ENCODE measurements at places on chromosomes 2 and 18.

GRCh38 chr18:54662986-54663385 is 71.9 kb downstream of the DYNAP start:
- no peak for DNase-seq

- no peak for DNase-seq
Observed at GRCh38 chr2:25257931-25258846, 83.5 kb downstream of the DNMT3A start.

GRCh38 chr2:48590017-48590416 is 27.6 kb upstream of the GTF2A1L start:
- DNase-seq = no peak

DNA sequence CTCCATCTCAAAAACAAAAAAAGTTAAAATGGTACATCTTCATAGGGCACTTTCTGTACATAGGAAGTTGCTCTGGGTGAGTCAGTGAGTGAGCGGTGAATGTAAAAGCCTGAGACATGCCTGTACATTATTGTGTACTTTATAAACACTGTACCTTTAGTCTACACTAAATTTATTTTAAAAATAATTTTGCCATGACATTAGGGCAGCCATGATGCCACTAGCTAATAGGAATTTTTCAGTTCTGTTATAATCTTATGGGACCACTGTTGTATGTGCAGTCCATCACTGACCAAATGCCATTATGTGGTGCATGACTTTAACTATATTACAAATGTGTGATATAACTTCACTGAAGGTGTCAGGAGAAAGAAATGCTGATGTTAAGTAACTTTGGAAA is 11.0 kb upstream of the TXNDC2 start:
- no peak for DNase-seq

GRCh38 chr2:178208817-178209216 is 14.5 kb downstream of the OSBPL6 start:
- no peak for DNase-seq

GRCh38 chr18:59282341-59282740 is 9.1 kb upstream of the RAX start:
- no peak for DNase-seq

DNA sequence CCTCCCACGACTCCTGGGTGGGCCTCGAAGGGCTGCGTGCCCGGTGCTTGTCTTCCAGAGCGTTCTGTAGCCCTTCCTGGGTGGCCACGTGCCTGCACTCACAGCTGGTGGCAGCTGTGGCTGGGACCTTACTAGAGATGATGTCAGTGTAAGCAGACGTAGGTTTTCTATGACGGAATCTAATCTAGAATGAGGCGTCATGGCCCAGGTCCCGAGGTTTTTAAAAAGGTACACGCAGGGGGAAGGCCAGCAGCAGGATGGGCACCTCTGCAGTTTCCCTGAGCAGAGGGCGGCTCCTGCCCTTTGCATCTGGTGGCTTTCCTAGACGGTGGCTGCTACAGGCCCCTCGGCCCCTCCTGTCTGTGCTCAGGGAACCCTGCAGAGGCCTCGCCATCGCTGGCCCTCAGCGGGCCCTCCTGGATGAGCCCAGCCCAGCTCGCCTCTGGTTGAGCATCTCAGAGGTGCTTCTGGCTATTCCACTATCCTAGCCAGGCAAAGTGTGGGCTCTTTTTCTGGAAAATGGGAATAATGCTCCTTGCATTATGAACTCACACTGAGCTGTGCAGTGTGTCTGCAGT is 49.6 kb upstream of the PXDN start:
- peak; percentile 49 for DNase-seq

DNA sequence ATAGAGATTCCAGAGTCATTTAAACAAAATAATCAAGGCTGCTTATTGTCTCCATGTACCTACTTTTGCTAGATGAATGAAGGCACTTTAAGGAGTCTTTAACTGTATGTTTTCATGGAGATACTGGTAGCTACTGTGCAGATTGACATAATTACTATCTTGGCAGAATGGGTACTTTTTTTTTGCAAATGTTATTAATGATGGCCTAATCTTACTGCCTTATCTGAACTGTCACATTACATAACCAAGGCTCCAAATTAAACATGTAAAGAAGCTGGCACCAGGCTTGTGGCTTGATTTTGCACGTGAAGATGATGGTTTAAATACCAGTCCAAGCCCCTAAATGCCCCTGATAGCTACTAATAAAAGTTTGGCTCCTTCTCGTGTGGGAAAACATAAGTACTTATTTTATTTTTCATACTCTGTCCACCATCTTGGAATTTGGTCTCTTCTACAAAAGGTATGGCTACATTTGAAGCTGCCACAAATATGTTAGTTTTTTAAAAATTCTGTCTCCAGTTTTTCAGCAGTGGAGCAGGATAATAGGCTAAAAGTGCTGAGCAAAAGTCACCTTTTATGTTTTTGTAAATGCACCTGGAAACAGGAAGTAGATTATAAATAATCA is 4.1 kb downstream of the TRIB2 start:
- DNase-seq = no peak

DNA sequence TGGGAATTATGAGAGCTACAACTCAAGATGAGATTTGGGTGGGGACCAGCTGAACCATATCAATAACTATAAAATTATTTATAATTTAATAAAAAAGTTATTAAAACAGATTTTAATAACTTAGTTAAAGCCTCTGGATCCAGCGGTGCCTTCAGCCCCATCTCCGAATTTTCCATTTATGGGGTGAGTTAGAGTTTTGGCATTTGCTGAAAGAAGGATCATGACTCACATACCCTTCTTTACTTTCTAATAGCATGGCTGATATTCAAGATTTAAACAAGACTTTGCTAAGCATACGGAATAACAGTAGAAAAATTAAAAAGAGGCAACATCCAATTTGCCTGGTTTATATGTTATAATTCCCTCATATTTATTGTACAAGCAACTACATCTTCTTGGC is 94.5 kb downstream of the RDH14 start:
- no peak for DNase-seq

- DNase-seq = no peak
Observed at GRCh38 chr2:239595726-239596125, 194.9 kb upstream of the HDAC4 start.

GRCh38 chr2:143433251-143433650 is 304.0 kb downstream of the ARHGAP15 start:
- DNase-seq = peak; percentile 55

- no peak for DNase-seq
Observed at GRCh38 chr2:159793326-159793725, 4.7 kb downstream of the CD302 start.

- DNase-seq = no peak
Observed at GRCh38 chr18:48308027-48308635, 101.1 kb downstream of the ZBTB7C start.

DNA sequence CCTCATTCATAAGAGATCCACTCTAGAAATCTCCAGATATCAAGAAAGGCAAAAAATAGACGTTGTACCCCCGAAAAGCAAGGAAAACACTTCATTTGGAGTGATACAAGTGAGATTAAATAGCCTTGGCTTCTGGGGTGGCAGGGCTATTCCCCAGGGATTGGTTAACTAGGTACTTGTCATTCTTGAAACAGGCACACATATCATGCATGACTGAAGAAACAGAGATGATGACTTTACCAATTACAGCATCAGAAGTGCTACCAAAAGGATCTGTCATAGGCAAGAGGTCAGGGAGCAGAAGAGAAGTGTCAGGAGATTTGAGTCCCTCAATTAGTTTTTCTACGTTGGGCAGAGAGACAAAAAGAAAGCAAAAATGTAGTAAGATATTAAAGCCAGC is 45.2 kb upstream of the NFU1 start:
- DNase-seq = no peak

DNA sequence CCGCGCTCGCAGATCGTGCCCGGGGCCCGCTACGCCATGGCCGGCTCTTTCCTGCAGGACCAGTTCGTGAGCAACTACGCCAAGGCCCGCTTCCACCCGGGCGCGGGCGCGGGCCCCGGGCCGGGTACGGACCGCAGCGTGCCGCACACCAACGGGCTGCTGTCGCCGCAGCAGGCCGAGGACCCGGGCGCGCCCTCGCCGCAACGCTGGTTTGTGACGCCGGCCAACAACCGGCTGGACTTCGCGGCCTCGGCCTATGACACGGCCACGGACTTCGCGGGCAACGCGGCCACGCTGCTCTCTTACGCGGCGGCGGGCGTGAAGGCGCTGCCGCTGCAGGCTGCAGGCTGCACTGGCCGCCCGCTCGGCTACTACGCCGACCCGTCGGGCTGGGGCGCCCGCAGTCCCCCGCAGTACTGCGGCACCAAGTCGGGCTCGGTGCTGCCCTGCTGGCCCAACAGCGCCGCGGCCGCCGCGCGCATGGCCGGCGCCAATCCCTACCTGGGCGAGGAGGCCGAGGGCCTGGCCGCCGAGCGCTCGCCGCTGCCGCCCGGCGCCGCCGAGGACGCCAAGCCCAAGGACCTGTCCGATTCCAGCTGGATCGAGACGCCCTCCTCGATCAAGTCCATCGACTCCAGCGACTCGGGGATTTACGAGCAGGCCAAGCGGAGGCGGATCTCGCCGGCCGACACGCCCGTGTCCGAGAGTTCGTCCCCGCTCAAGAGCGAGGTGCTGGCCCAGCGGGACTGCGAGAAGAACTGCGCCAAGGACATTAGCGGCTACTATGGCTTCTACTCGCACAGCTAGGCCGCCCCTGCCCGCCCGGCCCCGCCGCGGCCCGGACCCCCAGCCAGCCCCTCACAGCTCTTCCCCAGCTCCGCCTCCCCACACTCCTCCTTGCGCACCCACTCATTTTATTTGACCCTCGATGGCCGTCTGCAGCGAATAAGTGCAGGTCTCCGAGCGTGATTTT is 7.6 kb downstream of the TBR1 start:
- no peak for DNase-seq

- DNase-seq = no peak
Observed at GRCh38 chr2:145593991-145594614, 1074.2 kb upstream of the ZEB2 start.

DNA sequence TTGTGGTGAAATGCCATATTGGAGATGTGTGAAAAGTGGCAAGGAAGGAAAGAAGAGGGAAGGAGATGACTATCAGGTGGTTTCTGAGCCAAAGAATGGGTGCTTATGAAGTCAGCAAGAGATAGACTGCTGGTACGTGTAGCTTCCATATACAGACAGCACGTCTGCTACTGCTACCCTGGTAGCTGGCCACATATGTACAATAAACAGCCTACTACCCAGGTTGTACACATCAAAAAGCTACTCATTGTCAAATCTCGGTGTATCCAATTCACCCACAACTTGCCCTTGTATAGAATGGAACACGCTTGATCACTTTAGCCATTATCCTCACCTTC is 761.8 kb downstream of the LRRTM4 start:
- DNase-seq = no peak

GRCh38 chr2:99261242-99261641 is 5.8 kb upstream of the LYG2 start:
- DNase-seq = no peak

GRCh38 chr2:71069376-71069775 is 928 bp downstream of the NAGK start:
- DNase-seq = no peak

- no peak for DNase-seq
Observed at GRCh38 chr2:74864728-74865722, 31.1 kb downstream of the HK2 start.

GRCh38 chr18:6792391-6792790 is 62.9 kb downstream of the ARHGAP28 start:
- no peak for DNase-seq

- no peak for DNase-seq
Observed at GRCh38 chr2:8485736-8486135, 196.1 kb upstream of the ID2 start.
